ENCODE measurements at places on chromosomes 2 and 18.

GRCh38 chr18:2794159-2794558 is 52.6 kb upstream of the EMILIN2 start:
- DNase-seq, result no peak

DNA sequence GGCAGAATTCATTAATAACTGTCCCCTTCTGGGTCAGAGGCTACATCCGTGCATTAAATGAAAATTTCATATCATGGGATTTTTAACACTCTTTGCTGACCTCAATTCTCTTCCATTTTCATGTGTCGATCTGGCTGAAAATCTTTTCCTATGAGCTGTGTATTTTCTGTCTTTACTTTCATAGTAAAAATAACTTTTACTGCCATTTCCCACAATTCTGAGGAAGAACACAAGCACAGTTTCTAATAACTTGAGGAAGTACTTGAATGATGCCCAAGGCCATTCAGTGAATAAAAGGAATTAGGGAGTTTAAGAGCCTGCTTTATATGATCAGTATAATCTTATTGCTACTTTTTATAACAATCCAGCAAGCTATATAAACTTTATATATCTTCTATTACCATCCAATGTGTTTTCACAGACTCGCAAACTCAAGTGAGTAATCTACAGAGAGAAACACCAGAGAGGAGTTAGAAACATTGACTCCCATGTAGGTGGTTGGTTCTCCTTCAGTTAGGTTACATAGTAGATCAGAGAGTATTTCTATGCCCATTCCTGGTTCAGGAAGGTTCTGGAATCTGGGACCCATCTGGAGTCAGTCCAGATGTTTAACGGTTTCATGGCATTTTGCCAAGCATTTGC is 340.0 kb downstream of the FBXO15 start:
- no peak for DNase-seq

DNA sequence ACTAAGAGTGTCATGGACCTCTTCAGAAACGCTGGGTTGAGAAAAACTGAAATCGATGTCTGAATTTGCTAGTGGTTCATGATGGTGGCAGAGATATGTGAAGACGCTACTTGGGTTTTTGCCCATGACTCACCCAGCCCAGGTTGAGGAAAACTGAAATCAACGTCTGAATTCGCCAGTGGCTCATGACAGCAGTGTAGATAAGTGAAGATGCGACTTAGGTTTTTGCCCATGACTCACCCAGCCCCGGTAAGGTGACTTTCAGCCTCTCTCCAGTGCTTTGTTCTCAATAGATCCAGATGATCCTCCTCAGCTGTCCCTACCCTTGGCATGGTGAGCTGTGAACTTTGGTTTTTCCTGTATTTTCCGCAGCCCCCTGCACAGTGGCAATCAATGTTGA is 105.3 kb upstream of the SIX3 start:
- DNase-seq, result no peak

DNA sequence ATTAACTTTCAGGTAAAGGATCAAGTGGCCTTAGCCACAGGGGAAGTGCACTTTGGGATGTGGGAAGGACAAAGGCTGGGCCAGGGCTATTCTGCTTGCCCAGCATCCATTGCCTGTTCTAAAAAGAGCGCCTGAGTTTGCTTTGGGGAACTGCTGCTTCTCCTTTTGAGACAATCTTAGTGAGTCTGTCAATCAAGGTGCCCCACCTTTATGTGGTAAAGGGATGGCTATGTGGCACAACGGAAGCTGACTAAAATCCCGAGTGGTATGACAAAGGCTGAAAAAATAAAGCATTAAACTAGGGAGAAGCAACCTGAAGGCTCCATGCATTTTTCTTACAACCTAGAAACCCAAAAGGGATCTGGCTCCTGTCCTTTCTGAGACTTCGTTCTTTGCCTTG is 540.5 kb downstream of the SLC4A3 start:
- no peak for DNase-seq

DNA sequence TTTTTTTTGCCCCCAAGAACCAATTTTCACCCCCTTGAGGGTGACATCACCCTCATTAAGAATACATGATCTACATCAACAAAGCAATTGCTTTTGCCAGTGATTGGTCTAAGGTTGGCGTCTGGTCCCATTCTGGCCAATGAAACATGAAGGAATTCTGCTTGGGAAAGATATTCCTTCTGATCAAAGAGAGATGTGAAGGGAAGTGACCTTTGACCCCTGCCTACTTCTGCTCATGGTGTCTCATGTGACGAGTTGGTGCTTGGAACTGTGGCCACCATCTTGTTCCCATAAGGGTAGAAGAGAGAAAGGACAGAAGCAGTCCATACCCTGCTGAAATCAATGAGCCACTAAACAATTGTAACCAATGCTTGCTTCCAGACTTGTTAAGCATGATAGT is 85.1 kb downstream of the LBH start:
- DNase-seq, result no peak
